ENCODE measurements at places on chromosomes 2 and 18. TPM values are rescaled to one million over a fixed set of nuclear protein-coding genes. Genes with fewer than 3 reads are reported as not detected.

DNA sequence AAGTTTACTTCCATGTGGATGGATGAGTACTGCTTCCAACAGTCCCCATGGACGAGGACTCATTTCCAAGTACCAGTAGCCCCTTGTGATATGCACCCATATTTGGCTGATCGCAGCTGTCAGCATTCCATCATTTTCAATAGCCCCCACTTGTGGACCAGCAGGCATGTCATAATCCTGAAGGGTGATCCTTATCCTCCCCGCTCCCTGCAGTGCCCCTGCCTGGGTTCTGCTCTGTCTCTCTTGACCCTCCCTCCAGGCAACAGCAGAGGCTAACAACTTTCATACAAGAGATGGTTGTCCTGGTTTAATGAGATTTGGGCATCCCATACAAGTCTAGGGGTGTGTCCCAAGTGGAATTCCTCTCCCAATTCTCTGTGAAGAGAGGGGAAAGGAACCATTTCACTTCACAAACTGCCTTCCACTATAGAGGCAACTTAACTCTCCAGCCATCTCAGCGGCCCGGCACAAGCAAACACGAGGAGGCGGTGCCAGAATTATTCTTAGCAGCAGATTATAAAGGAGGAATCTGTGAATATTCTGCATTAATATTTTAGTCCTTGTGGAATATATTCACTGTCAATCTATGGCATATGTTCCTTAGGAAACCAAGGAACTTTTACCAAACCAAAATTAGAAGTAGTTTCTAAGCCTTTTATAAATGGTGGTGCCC, 110.7 kb downstream of the RTN4 start:
- no peaks in the 10 kb centered on the region for H3K36me3 ChIP-seq
- H3K27me3 ChIP-seq: no peaks in the 10 kb centered on the region
- no peak overlapping the region for H3K27ac ChIP-seq
- no peaks in the 10 kb centered on the region for H3K4me1 ChIP-seq

- no peak for DNase-seq
- H3K4me3 ChIP-seq: no peak overlapping the region
- H3K4me1 ChIP-seq: no peaks in the 10 kb centered on the region
- peaks cover 8% of the 10 kb centered on the region for H3K36me3 ChIP-seq
- no peaks in the 10 kb centered on the region for H3K27me3 ChIP-seq
- H3K27ac ChIP-seq: no peak overlapping the region
Observed at GRCh38 chr2:15181092-15181745, 379.9 kb downstream of the NBAS start.

GRCh38 chr18:11498821-11499220, 110.6 kb upstream of the SLC35G4 start:
- no peaks in the 10 kb centered on the region for H3K36me3 ChIP-seq

DNA sequence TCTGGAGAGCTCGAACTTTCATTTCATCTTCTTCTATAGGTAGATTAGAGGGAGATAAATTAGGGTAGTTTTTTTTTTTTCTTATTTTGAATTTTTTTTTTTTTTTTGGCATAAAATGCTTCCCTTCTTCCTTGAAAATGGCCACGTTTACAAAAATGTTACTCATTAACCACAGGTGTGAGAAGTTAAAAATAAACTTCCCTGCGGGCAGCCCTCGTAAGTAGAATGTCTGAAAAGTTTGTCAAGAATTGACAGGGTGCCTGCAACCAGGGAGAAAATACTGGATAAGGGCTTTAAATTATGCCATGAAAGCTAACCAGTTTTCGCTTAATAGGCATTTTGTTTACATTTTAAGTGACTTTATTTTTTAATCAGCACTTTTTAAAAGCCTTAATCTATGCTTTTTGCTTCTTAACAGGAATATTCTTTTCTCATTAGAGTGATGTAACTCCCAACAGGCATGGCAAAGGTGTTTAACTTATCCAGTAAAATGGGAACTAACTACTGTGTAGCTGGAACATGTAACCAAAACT, 4.2 kb upstream of the FN1 start:
- no peak overlapping the region for H3K27ac ChIP-seq
- H3K4me3 ChIP-seq: no peak overlapping the region
- peaks cover 7% of the 10 kb centered on the region for H3K4me1 ChIP-seq

DNA sequence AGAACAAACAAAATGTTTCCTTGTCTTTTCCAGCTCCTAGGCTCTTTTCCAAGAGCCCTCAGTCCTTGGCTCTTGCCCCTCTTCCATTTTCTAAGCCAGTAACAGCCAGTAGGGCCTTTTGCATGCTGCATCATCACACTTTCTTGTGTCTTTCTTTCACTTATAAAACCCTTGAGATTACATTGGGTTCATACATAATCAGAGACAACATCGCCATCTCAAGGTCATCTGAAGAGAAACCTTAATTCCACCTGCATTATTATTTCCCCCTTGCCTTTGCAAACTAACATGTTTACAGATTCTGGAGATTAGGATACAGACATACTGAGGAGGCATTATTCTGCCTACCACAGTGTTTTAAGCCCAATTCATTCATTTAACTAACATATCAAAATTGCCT, 697.3 kb downstream of the TRIB2 start:
- H3K36me3 ChIP-seq: no peaks in the 10 kb centered on the region
- no peak overlapping the region for H3K27ac ChIP-seq
- H3K4me3 ChIP-seq: no peak overlapping the region
- no peaks in the 10 kb centered on the region for H3K4me1 ChIP-seq
- no peaks in the 10 kb centered on the region for H3K27me3 ChIP-seq

GRCh38 chr2:35462226-35462998, 893.2 kb upstream of the CRIM1 start:
- no peaks in the 10 kb centered on the region for H3K27me3 ChIP-seq
- no peak for DNase-seq
- H3K4me1 ChIP-seq: no peaks in the 10 kb centered on the region
- H3K27ac ChIP-seq: no peak overlapping the region
- H3K4me3 ChIP-seq: no peak overlapping the region

The GPR39 gene
- polyA plus RNA-seq: 3.3 TPM

DNA sequence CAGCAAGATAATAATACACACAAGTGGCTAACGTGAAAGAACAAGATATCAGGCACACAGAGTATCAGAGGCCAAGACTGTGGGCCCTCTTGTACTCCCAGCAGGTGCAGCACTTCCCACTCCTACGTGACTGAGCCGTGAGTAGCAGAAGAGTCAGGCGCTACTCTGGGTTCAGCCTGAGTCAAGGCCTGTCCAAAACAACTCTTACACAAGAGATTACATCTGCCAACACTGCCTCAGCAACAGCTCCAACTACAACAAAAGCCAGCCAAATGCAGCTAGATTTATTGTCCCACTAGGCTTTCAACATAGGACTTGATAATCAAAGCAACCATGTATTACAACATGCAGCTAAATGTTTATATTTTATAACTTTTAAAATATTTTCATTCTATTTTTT, 56.2 kb downstream of the ITSN2 start:
- DNase-seq: no peak
- no peak overlapping the region for H3K4me3 ChIP-seq
- peak overlapping the region; percentile 49 for H3K27ac ChIP-seq
- peaks cover 4% of the 10 kb centered on the region for H3K36me3 ChIP-seq

- DNase-seq: no peak
- no peaks in the 10 kb centered on the region for H3K4me1 ChIP-seq
- H3K27ac ChIP-seq: no peak overlapping the region
- H3K27me3 ChIP-seq: no peaks in the 10 kb centered on the region
- no peaks in the 10 kb centered on the region for H3K36me3 ChIP-seq
Observed at GRCh38 chr2:230254152-230254881, 28.8 kb downstream of the SP140 start.

DNA sequence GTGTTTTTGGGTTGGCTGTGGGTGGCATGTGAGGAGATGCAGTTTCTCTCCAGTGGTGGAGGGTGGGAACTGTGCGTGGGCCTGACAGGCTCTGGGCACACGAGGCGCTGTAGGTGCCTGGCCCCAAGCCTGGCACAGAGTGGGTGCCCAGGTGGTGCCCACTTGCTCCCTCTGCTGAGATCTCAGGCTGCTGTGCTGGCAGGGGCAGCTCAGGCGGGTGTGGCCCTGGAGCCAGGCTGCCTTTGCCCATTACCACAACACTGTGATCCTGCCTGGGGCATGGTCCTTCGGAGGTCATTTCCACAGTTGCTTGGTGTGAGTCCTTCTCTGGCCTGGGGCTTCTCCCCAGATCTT, 20.4 kb downstream of the TSHZ1 start:
- H3K36me3 ChIP-seq: no peaks in the 10 kb centered on the region
- no peak for DNase-seq
- H3K4me3 ChIP-seq: no peak overlapping the region

GRCh38 chr18:50022985-50023384, 172.0 kb downstream of the MYO5B start:
- H3K4me3 ChIP-seq: no peak overlapping the region
- no peak for DNase-seq
- H3K4me1 ChIP-seq: no peaks in the 10 kb centered on the region
- peaks cover 1% of the 10 kb centered on the region for H3K36me3 ChIP-seq
- no peaks in the 10 kb centered on the region for H3K27me3 ChIP-seq
- H3K27ac ChIP-seq: no peak overlapping the region

The MAIP1 gene
- polyA plus RNA-seq: 33.4 TPM

The SRD5A2 gene
- polyA plus RNA-seq: 2.9 TPM

GRCh38 chr2:128395640-128396499, 77.2 kb upstream of the HS6ST1 start:
- H3K27ac ChIP-seq: no peak overlapping the region
- no peaks in the 10 kb centered on the region for H3K4me1 ChIP-seq
- no peaks in the 10 kb centered on the region for H3K36me3 ChIP-seq

DNA sequence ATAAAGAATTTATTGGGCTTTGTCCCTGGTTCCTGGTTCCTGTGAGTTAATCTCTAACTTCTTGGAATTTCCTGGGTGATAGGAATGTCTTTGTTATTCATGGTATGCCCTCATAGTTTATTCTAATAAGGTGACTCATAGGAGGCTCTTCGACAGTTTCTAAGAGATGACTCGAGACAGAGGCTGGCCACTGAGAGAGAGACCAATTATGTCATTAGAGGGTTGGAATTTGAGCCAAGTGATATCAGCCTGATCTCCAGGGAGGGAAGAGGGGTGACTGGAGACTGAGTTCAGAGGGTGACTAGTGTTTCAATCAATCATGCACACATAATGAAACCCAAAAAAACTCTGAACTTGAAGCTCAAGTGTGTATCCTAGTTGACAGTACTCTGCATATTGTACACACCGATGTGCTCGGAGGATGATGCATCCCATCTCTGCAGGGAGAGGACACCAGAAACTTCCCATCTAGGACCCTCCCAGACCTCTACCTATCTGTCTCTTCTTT, 185.7 kb downstream of the MTCL1 start:
- no peaks in the 10 kb centered on the region for H3K27me3 ChIP-seq
- no peak overlapping the region for H3K27ac ChIP-seq
- H3K4me1 ChIP-seq: no peaks in the 10 kb centered on the region
- no peak for DNase-seq
- H3K36me3 ChIP-seq: no peaks in the 10 kb centered on the region

- no peak overlapping the region for H3K27ac ChIP-seq
- H3K27me3 ChIP-seq: no peaks in the 10 kb centered on the region
- no peaks in the 10 kb centered on the region for H3K4me1 ChIP-seq
- H3K36me3 ChIP-seq: no peaks in the 10 kb centered on the region
Observed at GRCh38 chr2:17166506-17166905, 351.7 kb downstream of the RAD51AP2 start.

The ZC3H6 gene
- 0.32 TPM for polyA plus RNA-seq

DNA sequence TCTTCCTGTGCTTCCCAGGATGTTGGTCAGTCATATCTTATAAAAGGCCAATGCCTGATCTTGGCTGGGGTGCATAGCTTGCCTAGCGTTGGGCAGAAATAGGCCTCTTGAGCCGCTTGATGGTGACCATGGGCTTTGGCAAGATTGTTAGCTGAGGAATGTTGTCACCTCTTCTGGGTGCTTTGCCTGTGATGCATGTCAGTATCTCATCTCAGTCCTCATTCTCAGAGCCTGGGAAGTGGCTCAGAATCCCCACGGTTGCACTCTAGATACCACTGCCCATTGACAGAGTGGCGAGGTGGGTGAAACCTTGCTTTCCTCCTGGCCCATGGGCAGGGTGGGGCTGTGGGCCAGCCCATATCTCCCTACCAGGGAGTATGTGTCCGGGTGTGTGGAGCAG, 79.2 kb upstream of the MGAT5 start:
- H3K27me3 ChIP-seq: no peaks in the 10 kb centered on the region
- no peak for DNase-seq
- no peaks in the 10 kb centered on the region for H3K36me3 ChIP-seq
- no peaks in the 10 kb centered on the region for H3K4me1 ChIP-seq

- H3K27me3 ChIP-seq: no peaks in the 10 kb centered on the region
- no peak overlapping the region for H3K4me3 ChIP-seq
- no peak overlapping the region for H3K27ac ChIP-seq
- no peaks in the 10 kb centered on the region for H3K4me1 ChIP-seq
Observed at GRCh38 chr2:70643715-70644114, 90.1 kb upstream of the TGFA start.

The HOXD8 gene
- polyA plus RNA-seq: not detected

The TNFRSF11A gene
- 0.32 TPM for polyA plus RNA-seq

The TMEM200C gene
- polyA plus RNA-seq: 0.58 TPM
